ENCODE measurements at places on chromosomes 3 and 15. TPM values are rescaled to one million over a fixed set of nuclear protein-coding genes. Genes with fewer than 3 reads are reported as not detected.

Gene COL6A6
- total RNA-seq, result not detected

Gene GOLGA8H
- not detected for total RNA-seq

Gene MNS1
- not detected for total RNA-seq

Gene PTPRG
- total RNA-seq, result not detected

Gene GNAT1
- not detected for total RNA-seq

Gene WNT7A
- total RNA-seq, result 9.6 TPM

Gene MYLK
- total RNA-seq, result not detected

Gene ZNF501
- 3.9 TPM for total RNA-seq

Gene CCDC39
- total RNA-seq, result not detected

Gene GOLGA8M
- 8.3 TPM for total RNA-seq

Gene SLC25A36
- 62.7 TPM for total RNA-seq

Gene ALPK3
- total RNA-seq, result 0.29 TPM

Gene PAK6
- total RNA-seq, result not detected

Gene KNG1
- total RNA-seq, result not detected

Gene IL20RB
- total RNA-seq, result 3.9 TPM

Gene IL17RE
- 0.88 TPM for total RNA-seq

Gene WNT5A
- not detected for total RNA-seq

Gene NANOGP8
- total RNA-seq, result not detected

Gene P2RY1
- not detected for total RNA-seq

Gene ATP2C1
- total RNA-seq, result 44.0 TPM

Gene CCR9
- total RNA-seq, result 2.0 TPM

Gene KIF7
- total RNA-seq, result 0.10 TPM

Gene COL7A1
- 1.6 TPM for total RNA-seq

Gene CPB1
- total RNA-seq, result not detected

Gene HDDC3
- 31.8 TPM for total RNA-seq

Gene GHSR
- total RNA-seq, result not detected

Gene TSPAN3
- 36.6 TPM for total RNA-seq

Gene TLR9
- total RNA-seq, result 2.8 TPM

Gene LRRC2
- total RNA-seq, result 0.33 TPM

Gene USP50
- total RNA-seq, result not detected

Gene GOLGA6B
- not detected for total RNA-seq

Gene SIDT1
- total RNA-seq, result 71.2 TPM

Gene LMAN1L
- total RNA-seq, result 0.57 TPM

Gene ST8SIA2
- total RNA-seq, result not detected

Gene NTRK3
- not detected for total RNA-seq

Gene LRRC15
- total RNA-seq, result not detected

Gene SEMA5B
- total RNA-seq, result 0.47 TPM

Gene NCKIPSD
- 18.1 TPM for total RNA-seq

Gene TGFBR2
- 268 TPM for total RNA-seq

Gene PXK
- total RNA-seq, result 26.6 TPM

Gene ZKSCAN7
- total RNA-seq, result 6.7 TPM

Gene CFAP91
- 0.25 TPM for total RNA-seq

Gene TMC3
- total RNA-seq, result not detected

Gene CHRD
- not detected for total RNA-seq

Gene AADACL2
- total RNA-seq, result not detected

Gene CGNL1
- not detected for total RNA-seq

Gene IVD
- 120 TPM for total RNA-seq

Gene SLC28A2
- not detected for total RNA-seq

Gene ZNF80
- 2.5 TPM for total RNA-seq

Gene TEX55
- not detected for total RNA-seq

Gene TUSC7
- not detected for total RNA-seq

Gene DLL4
- 0.16 TPM for total RNA-seq

Gene MST1R
- total RNA-seq, result 1.0 TPM

Gene GUCA1C
- not detected for total RNA-seq

Gene CCDC54
- total RNA-seq, result not detected

Gene GRAMD2A
- not detected for total RNA-seq

Gene ZNF717
- total RNA-seq, result 19.0 TPM

Gene MAGEL2
- not detected for total RNA-seq
